Endothelial cell (in vitro differentiated cells): ENCODE measurements at places on chromosomes 7 and 10.

DNA sequence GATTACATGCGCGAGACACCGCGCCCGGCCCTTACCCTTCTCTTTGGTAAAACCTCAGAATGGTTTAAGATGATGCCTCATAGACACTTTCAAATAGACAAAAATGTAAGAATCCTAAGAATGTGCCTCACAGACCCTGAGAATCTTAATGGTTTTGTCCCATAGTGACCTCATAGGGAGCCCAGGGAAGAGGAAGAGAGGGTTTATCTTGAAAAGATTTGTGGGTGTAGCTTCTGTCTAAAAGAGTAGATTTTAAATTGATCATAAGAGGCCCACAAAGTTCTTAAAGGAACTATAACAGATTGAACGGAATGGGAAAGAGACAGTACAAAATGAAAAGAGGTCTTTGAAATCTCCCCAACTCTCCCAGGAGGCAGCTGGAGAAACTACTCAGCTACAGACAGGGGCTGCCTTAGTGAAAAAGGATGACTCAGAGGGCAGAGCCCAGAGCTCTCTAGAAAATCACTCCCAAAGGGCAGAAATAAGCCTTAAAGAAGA is 220.6 kb downstream of the ADRA2A start:
- DNase-seq: no peak

- no peak for DNase-seq
These were observed 58.5 kb downstream of the TRUB1 start for GRCh38 chr10:114996542-114996941.

- DNase-seq: no peak
These were observed 9.2 kb downstream of the HABP2 start for GRCh38 chr10:113562069-113562468.

GRCh38 chr7:35768346-35768745 is 32.5 kb upstream of the SEPTIN7 start:
- DNase-seq: no peak

DNA sequence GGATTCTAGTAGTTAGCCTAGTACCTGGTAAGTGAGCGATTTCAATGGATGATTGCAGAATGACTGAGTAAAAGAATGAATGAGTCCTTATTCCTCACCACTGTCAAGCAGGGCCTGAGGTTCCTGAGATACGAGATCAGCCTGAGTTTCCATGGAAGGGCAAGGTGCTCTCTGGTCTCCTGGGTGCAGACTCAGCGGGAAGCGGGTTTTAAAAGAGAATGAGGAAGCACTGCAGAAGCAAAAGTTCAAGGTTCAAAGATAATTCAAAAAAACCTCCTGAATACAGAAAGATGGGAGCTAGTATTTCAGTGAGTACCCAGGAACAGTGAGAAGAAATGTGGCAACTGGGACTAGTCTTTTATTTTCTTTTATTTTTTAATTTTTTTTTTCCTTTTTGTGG is 4.3 kb downstream of the ZNF3 start:
- no peak for DNase-seq

DNA sequence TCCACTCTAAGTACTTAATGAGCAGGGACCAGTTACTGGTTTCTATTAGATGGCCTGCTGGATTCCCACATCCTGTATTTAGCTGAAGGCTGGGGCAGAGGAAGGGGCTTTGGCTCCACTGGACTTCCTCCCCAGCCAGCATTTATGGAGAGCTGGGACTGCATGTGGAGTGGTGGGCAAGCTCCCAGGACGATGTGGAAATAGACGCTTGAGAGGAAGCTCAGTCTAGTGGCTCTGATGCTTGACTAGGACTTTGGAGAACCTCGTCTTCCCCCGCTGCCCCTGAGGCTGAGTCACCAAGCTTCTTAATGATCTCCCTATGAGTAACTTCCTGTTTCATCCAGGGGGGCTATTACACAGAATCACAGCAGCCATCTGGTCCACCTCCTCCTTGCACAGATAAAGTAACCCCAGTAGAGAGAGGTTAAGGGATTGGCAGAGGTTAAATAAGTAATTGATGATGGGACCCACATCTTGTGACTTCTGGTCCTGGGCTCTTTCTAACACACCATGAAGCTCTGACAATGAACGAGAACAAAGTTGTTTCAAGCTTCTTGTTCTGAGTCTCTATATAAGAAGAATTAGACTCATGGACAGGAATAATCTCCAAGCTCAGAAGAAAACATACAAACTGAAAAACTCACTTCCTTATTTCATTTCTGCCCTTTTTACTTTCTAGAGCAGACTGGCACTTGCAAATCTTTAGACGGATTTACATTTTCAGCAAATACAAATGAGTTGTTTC is 126.2 kb downstream of the PRPF18 start:
- no peak for DNase-seq

GRCh38 chr7:7706556-7707172 is 11.7 kb downstream of the RPA3 start:
- no peak for DNase-seq

GRCh38 chr7:4631380-4632179 is 50.5 kb upstream of the FOXK1 start:
- peak; percentile 8 for DNase-seq

DNA sequence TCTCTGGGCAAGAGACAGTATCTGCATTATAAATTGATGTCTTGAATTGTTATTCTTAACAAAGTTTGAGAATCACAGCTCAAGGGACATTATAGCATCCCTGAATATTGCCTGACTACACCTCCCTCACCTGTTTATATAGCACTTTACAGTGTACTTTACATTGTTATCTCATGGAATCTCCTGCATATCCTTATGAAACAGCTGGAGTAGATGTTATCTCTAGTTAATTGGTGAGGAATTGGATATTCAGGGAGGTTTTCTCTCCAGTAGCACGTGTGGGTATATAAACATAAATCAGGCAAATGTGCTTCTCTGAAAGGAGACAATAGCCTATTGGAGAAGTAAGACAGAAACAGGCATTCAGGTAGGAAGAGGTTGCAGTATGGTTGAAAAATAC is 117.2 kb downstream of the SRI start:
- DNase-seq: no peak

DNA sequence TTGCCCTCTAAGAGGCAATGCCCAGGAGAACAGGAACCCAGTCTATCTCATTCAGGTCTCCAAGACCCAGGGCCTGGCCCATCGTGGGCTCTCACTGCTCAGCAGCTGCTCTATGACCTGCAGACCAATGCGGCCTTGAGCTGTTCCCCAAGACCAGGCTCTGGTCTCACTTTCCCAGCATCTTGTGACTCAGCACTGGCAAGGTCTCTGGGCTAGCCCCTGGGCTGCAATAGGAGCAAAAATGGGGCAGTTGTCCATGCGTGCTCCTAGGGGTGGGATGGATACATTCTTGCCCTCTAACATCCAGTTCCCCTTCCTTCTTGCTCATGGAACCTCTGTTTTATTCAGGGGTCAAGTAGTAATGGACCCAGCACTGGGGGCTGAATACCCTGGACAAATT is 13.5 kb downstream of the GCK start:
- DNase-seq: no peak

GRCh38 chr10:112700215-112700671 is 249.8 kb upstream of the TCF7L2 start:
- DNase-seq: no peak

GRCh38 chr7:93817526-93817925 is 73.0 kb downstream of the TFPI2 start:
- no peak for DNase-seq

- DNase-seq: no peak
These were observed 469.7 kb upstream of the FOXK1 start for GRCh38 chr7:4212376-4212775.

- DNase-seq: no peak
These were observed 644 bp downstream of the SORBS1 start for GRCh38 chr10:95560278-95561176.

GRCh38 chr7:75950111-75950681 is 35.2 kb downstream of the POR start:
- DNase-seq: no peak

DNA sequence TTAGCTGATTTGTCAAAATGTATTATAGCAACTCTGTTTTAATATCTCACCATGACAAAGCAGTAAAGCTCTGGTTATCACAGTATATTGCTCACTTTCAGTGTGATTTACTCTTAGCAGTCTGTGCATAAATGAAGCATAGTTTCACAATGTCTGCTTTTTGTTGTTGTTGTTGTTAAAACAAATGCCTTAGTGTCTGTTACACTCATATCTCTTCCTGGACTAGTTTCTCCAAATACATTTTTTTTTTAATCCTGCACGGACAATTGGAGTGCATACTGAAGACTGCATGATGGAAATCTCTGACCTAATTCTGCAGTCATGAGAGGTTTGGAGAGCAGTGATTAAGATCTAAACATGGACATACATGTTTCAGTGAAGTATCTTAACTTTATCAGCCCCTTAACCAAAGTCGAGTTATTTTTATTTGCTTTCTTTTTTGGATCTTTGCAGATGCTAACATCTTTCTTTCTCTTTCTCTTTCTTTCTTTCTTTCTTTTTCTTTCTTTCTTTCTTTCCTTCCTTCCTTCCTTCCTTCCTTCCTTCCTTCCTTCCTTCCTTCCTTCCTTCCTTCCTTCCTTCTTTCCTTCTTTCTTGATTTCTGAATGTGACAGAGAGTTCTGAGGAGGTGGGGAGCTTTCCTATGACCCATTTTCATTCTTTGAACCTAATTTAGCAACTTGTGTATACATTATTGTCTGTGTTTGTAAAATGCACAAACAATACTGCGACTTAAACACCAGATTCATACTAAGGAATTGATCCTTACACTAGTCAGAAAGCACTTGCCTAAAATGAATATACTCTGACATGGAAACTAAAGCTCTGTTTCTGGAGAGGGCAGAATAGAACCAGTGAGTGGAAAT is 161.5 kb upstream of the AGR3 start:
- DNase-seq: no peak

GRCh38 chr10:69416695-69417094 is at the start of gene TACR2:
Gene TACR2, minus strand, starts transcription at chr10:69416918. Its CDS starts 595 bp downstream, at chr10:69416323.
- DNase-seq: no peak

DNA sequence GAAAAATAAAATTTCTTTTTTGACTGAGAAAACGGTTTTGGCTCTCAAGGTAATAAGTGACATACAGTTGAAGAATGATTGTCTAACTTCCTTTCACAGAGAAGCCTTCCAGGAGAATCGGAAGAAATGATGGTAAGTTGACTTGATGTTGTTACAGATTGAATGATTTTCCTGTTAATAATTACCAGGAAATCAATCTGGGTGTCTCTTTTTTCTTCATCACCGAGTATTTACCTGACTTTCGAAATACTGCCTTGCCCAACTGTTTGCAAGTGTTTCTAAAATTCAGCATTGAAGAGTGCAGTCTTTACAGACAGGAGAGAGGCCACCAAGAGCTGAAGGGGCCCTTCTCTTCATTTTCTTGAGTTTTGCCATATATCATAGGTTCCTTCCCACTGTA is 4.0 kb downstream of the ITIH2 start:
- DNase-seq: no peak

DNA sequence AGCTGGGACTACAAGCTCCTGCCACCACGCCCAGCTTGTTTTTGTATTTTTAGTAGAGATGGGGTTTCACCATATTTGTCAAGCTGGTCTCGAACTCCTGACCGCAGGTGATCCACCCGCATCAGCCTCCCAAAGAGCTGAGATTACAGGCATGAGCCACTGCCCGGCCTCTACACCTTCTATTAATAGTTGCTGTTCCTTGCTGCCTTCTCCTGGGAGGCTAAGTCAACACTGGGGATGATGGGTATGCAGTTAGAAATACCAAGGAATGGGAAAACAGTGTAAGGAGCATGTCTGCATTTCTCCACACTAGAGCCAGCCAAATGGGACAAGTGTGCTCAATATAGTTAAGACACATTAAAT is 97.3 kb upstream of the PDLIM1 start:
- DNase-seq: no peak

DNA sequence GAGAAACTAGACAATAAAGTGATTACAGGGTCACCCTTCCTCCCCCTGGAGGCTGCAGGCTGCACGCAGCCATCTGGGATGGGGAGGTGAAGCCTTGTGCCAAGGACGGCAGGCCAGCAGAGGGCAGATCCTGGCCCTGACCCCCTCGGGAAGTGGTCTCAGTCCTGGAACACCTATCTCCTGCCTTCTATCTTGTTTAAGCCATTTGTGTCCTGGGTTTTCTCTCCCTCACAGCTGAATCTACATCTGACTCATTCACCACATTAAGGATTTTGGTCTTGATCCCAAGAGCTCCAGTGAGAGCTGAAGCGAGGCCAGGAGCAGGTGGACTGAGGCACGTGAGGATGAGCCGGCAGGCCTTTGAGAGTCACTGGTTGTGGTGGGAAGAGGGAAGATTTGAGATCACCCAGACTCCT is 16.4 kb upstream of the PARP12 start:
- peak; percentile 65 for DNase-seq

DNA sequence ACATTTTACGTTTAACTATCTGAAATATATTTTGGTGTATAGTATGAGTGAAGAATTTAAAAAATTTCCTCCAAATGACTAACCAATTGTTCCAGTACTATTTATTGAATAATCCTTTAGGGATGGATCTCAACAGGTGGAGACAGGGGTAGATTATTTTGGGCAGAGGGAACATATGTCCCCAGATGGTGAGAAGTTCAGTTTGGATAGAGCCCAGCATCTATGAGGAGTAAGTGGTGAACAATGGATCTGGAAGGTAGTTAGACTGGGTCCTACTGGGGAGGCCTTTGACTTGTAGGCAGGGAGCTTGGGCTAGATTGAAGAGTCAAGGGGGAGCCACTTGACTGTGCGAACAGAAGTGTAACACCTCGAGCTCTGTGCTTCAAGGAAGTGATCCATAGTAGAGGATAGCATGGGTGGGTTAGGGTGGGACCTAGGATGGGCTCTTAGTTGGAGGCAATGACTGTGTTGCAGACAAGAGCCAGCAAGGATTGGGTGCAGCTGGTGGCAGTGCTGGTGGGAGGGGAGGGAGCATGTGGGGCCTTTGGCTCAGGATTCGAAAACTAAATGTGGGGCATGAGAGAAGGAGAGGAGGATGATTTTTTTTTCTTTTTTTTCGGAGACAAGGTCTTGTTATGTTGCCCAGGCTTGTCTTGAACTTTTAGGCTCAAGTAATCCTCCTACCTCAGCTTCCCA is 3.9 kb upstream of the PURB start:
- no peak for DNase-seq

- DNase-seq: no peak
These were observed 19.2 kb downstream of the LEP start for GRCh38 chr7:128260069-128260795.

- DNase-seq: no peak
These were observed 36.7 kb downstream of the DDC start for GRCh38 chr7:50528266-50529092.

DNA sequence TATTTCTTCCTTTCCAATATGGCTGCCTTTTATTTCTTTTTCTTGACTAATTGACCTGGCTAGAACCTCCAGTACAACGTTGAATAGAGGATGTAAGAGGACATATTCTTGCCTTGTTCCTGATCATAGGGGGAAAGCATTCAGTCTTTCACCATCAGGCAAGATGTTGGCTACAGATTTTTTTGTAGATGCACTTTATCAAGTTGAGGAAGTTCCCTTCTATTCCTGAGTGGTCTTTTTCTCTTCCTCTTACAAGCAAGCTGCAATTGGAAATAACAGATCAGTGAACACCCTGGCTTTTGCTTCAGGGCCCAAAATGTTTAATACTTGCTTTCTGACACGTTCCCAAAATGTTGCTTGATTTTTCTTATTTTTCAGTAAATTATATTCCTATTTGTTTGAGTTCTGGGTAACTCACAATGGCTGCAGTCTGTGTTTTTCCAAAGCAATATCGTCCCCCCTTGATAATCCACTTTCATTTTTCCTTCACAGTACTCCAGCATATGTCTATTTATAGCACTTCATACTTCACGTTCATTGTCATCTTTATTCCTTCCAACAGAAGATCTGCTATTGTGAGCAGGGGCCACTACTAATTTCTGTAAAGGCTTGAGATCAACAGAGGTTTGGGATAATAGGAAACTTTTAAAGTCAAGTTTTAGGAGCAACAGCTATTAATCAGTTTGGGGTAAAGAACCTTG is 11.7 kb downstream of the CPEB3 start:
- no peak for DNase-seq
